ENCODE measurements at places on chromosomes 4 and X.

DNA sequence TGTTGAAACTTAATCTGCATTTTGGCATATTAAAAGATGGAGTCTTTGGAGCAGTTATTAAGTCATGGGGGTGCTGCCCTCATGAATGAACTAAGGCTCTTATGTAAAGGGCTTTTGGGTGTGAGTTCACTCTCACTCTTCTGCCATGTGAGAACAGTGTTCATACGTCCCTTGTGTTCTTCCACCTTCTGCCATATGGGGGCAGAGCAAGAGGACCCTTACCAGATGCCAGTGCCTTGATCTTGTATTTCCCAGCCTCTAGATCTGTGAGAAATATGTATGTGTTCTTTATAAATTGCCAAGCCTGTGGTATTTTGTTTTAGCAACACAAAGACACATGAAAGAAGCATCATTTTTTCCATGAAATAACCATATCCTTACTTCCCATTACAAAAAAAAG is 213.9 kb downstream of the SPOCK3 start:
- DNase-seq, result no peak

GRCh38 chr4:99887837-99888236 is 6.4 kb downstream of the LAMTOR3 start:
- no peak for DNase-seq

- DNase-seq, result no peak
These were observed 264.6 kb downstream of the TENM3 start for GRCh38 chr4:182507805-182508204.

GRCh38 chr4:77797239-77797638 is 21.9 kb downstream of the CNOT6L start:
- no peak for DNase-seq

DNA sequence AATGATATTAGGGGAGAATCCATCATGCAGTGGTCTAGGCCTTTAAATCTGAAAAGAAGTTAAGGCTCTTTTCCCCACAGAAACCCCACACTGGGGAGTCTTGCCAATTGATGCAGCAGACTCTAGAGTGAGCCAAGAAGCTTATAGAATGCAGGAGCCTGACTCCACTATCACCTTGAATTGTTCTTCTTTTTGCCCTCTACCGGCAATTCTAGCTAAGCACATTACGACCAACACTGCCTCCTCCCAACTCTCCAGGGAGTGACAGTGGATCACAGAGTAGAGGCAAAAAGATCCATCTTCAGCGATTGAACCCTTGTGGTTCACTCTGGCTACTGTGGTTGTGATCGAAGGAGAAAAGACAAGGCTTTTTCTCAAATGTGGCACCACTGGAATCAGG is 331.5 kb downstream of the NKX6-1 start:
- no peak for DNase-seq

DNA sequence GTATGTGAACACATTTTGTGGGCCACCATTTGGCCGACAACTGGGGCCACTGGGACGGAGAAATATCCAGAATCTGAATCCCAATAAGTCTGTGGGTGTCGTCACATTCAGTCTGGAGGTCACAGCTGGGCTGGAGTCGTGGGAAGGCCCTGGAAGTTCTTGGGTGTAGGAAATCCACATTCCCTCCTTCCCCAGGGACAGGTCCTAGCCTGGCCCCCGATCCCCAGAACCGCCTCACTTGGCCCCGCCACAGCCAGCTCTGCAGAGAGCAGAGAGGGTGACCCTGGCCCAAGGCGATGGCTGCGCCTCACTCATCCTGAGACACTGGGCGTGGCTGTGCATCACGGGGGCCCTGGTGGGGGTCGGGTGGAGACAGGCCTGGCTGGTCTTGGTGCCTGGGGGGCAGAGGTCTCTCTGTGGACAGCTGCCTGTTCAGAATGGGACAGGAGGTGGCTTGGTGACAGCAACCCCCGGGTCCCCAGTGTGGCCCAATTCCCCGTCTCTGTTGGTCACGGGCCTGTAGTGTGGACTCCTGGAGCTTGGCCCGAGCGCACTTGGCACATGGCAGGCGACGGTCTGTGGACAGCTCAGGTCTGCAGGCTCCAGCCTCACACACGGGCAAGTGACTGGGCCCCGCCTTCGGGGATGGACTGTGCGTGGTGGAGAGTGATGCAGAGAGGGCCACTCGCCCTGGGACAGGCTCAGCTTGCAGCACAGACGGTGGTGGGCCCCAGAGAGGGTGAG is 16.4 kb downstream of the DOK7 start:
- no peak for DNase-seq

DNA sequence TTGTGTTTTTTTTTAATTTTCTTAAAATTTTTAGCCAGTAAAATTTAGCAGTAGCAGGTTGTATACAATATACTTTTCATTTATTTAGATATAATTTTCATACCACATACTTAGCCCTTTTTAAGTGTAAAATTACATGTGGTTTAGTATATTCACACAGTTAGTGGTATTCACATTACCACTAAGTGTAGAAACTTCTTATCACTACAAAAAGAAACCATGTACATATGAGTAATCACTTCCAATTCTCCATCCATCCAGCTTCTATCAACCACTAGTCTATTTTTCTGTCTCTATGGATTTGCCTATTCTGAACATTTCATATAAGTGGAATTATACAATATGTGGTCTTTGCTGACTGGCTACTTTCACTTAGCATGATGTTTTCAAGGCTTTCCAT is 109.0 kb downstream of the ZC4H2 start:
- DNase-seq, result no peak

All from transverse colon (tissue), 4 donors.